ENCODE measurements at places on chromosomes 1 and 21.

GRCh38 chr1:208141610-208142192 is 102.5 kb downstream of the PLXNA2 start:
- DNase-seq, result no peak

DNA sequence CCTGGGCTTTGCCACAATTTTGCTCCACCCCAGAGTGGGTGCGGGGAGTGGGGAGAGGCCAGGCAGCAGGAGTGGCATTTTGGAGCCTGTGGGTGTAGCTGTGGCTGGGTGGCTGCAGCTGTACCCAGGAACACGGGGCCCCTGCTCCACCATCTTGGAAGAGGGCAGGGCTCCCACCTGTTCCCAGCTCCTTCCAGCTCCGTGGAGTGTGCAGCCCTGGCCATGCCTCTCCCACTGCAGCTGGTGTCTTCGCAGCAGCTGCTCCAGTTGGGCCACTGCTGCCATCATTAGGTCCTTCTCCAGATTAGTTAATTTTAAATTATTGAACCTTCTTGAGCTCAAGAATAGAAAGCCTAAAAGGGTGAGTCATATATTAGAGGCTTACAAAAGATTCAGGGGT is 17.6 kb downstream of the FAM20B start:
- no peak for DNase-seq

- no peak for DNase-seq
Observed at GRCh38 chr21:8991968-8992621, 1529.3 kb upstream of the TPTE start.

DNA sequence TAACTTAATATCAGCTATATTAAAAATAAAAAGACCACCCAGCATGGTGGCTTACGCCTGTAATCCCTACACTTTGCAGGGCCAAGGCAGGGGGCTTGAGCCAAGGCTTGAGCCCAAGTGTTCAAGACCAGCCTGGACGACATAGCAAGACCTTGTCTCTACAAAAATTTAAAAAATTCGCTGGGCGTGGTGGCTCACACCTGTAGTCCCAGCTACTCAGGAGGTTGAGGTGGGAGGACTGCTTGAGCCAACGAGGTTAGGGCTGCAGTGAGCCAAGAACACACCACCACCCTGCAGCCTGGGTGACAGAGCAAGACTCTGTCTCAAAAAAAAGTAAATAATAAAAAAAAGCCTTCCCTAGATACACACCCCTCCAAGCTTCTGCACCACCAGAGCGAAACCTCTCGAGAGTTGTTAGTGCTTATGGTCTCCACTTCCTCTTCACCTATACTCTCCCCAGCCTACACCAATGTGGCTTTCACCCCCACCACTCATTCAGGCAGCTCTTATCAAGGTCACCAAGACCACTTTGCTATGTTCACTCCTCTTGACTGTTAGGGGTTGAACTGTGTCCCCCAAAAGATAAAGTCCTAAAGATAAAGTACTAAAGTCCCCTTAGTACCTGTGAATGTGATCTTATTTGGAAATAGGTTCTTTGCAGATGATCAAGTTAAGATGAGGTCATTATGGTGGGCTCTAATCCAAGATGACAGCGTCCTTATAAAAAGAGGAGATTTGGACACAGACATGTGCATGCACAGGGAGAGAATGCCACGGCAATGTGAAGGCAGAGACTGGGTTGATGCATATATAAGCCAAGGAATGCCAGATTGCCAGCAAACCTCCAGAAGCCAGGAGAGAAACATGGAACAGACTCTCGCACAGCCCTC is 6.8 kb upstream of the PPP1R15B start:
- no peak for DNase-seq

DNA sequence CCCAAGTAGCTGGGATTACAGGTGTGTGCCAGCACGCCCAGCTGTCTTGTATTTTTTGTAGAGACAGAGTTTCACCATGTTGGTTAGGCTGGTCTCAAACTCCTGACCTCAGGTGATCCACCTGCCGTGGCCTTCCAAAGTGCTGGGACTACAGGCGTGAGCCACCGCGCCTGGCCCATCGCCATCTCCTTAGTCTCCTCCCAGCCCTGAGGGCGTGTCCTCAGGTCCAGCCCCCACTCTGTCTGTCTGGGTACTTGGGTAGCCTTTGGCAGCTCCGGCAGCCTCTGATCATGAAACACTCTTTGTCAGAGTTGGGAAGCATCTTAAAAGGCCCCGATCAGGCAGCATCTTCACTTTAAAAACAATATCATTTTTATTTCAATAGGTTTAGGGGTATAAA is 90.3 kb upstream of the DISP3 start:
- no peak for DNase-seq

GRCh38 chr21:15064576-15065391 is at the start of gene NRIP1:
Gene NRIP1, minus strand, starts transcription at chr21:15065000. Its CDS starts 96,808 bp downstream, at chr21:14968192.
- peak; percentile 85 for DNase-seq

- DNase-seq, result no peak
Observed at GRCh38 chr1:224106568-224107281, 7.2 kb upstream of the FBXO28 start.

GRCh38 chr1:22236900-22237299 is 94.0 kb upstream of the WNT4 start:
- DNase-seq, result no peak

DNA sequence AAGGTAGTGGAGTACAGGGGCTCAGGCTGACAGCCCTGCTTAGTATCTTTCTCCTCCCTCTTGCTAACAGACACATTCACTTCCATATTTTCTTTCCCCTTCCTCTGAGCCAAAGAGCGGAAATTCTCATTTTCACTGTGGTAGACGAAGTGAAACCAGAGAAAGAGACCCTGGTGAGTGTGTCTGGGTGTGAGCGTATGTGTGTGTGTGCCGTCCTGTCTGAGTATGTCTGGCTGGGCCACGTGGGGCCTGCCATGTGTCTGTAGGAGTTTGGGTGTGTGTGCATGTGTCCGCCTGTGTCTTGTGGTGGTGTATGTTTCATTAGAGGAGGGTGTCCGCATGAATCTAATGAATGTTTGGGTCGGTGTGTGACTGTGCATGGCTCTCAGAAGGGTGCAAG is 1.7 kb downstream of the COL8A2 start:
- peak; percentile 36 for DNase-seq

DNA sequence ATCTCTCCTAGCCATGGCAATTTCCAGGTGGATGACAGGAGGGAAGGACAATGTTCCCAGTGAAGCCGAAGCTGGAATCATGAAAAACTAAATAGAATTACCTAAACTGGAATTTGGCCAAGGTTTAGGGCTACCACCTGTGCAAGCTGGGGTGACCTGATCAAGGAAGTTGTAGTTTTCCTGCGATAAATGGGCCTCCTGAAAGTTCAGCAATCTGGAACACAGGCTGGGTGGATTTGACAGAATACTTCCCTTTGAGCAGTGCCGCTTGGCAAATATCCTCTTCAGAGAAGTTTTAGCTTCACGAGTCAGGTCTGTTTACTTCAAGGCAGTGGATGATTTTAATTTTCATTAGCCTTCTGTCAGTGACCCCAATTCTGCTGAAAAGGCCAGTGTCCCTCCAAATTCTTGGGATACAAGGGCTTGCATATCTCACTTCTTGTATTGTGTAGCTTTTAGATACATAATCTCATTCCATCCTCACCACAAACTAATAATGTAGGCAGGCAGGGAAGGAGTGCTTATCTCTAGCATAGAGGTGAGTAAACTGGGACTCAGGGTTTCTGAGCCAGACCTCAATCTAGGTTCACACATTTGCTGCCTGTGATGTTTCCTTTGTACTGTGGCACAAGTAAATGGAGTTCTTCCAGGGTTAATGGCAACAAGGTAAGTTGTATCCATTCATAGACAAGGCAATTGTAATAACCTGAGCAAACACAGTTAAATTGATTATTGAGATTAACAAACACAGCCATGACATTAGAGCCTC is 349.4 kb downstream of the NUF2 start:
- DNase-seq, result no peak

- no peak for DNase-seq
Observed at GRCh38 chr1:25727635-25728286, 72.2 kb upstream of the SELENON start.

- no peak for DNase-seq
Observed at GRCh38 chr1:201568859-201569294, 29.9 kb downstream of the NAV1 start.

GRCh38 chr1:67847466-67847865 is 14.2 kb upstream of the GNG12 start:
- DNase-seq, result no peak

DNA sequence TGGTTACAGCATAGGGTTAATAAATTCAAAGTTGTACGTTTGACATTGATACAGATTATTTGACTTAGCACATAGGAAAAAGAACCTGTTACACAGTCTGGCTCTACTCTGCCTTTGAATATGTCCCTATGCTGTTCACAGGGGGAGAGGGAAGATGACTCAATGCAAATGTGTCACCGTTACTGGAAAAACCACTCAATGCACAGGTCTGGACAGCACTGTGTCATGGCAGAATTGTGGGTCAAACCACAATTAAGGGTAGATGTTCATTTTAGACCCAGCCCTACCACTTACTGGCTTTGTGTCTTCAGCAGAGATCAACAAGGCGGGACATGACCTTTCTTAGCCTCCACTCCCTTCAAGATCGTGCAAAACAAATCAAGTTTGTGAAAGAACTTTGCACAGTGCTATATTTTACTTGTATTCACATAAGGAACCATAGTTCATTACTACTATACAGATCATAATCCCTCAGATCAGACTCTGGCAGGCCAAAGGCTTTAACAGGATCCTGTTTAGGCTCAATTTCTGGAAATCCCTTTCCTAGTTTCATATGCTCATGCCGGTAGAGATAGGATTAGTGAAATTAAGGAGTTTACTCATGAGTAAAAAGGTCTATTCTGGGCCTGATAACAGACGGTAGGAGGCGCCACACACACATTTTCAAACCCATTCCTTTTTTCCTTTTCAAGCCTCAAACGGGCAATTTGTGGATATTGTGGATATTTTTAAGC is 22.1 kb downstream of the EIF2D start:
- peak; percentile 75 for DNase-seq

DNA sequence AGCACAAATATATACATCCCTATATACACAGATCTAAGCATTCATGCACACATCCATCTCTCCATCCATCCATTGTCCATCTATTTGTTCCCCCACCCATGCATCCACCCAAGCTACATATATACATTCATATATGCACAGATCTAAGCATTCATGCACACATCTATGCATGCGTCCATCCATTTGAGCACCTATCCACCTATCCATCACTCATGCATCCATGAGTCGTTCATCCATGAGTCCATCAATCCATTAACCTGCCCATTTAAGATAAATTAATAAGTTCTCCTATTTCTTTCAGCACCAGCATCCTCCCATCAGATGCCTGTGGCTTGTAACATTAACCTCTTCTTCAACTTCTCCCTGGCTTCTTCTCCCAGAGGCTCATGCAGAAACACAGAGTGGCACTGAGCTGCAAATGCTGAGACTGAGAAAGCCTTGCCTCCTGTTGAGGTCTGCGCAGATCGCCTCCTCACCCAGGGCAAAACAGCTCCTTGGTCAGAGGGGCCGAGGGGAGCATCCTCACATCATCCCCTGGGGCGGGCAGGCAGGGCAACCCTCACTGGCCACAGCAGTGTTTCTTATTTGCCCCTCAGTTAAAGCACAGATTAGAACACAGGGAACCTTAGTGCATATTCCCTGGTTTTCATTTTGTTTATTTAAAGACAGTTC is 17.4 kb upstream of the PDE9A start:
- no peak for DNase-seq

GRCh38 chr1:30045304-30046090 is 677.9 kb downstream of the MATN1 start:
- no peak for DNase-seq

DNA sequence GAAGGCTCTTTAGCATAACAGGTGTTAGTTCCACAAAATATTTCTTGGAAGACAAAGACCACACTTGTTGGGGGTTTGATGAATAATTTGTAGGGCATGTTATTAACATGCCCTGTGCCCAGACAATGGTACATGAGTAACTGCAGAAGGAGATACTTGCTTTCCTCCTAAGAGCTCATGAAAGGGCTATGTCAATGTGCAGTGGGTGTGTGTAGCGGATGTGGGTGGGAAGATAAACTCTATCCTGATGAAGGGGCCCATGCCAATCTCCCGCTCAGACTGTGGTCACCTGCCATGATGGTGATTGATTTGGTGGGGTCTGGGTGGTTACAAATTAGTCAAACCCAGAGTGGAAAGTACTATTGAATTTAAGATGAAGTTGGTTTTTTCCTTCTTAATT is 69.8 kb upstream of the DNAH14 start:
- no peak for DNase-seq

DNA sequence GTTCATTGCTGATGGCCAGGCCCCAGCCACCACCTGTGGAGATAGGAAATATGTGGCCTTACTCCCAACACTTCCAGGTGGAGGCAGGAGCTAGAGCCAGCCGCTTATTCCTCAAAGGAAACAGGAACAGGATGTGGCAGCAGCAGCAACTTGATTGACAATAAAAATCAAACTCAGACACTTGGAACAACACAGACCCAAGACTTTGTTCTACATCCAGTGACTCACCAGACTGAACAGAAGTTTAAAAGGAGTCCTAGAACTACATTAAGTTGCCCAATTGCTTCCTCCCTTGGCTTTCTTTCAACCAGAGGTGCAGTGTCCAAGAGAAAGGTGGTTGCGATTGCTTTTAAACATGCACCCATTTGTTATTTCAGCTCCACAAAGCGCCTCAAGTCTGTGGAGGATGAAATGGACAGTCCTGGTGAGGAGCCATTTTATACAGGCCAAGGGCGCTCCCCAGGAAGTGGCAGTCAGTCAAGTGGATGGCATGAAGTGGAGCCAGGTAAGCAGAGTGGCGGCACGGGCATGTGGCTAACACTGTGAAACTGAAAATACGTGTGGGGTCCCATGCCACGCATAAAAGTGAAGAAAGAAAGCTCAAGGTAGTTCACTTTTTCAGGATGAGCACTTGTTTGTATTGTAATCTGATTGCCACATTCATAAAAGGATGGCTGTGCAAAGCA is 276.6 kb downstream of the NFIA start:
- no peak for DNase-seq

GRCh38 chr1:154819628-154820590 is 50.2 kb downstream of the KCNN3 start:
- peak; percentile 16 for DNase-seq

Data from activated naive CD8-positive, alpha-beta T cell treated with anti-CD3 and anti-CD28 coated beads for 36 hours (primary cell).